ENCODE measurements at places on chromosomes 1 and 21.

GRCh38 chr1:63320022-63320721, 2.2 kb upstream of the FOXD3 start:
- DNase-seq: no peak

GRCh38 chr1:39955547-39956539, 898 bp downstream of the MFSD2A start:
- DNase-seq: no peak

DNA sequence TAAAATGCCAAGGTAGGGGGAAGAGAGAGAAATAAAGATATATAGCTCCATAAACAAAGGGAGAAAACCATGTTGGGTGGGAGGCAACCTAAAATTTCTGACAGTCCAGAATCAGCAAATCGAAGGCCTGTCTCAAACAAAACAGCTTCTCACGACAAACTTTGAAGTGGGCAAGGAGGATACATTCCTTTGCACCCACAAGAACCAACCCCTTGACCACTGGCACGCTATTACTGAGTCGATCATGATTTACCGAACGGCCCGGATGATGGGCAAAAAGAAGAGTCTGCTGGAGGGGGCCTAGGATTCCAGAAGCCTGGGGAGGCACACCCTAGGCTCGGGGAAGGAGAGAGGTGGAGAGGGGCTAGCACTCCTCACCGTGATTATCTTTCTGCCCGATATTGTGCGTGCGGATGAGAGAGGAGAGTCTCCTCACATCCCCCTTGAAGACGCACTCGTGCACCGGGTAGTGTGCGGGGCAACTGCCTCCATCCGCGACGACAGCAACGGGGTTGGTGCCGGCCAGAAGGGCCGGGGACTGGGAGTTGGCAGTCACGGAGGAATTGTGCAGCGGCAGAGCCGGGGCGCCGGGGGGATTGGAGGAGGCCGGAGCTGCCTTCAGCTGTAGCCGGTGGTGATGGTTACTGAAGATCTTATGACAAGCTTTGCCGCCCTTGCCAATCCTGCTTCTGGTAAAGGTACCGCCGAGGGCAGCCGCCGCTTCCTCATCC, 756 bp downstream of the ANKRD13C start:
- peak; percentile 11 for DNase-seq

GRCh38 chr1:178490136-178490535, 6.6 kb downstream of the CLEC20A start:
- no peak for DNase-seq

DNA sequence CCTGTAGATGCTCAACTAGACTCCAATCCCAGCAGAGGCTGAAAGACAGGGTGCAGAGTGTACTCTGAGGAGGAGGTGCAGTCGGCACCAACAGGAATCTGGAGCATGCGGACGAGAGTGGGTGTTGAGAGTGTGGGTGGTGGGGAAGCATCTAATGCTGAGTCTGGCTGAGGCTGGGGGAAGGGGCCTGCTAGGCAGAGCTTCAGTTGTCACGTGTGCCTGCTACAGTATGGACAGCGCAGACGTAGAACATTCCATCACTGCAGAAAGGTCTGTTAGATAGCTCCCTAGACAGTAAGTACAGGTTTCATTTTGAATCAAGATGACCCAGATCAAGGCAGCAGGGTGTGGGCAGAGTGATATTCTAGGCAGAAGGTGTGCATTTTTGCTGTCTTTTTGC, 23.1 kb downstream of the SNAP47 start:
- DNase-seq: no peak

GRCh38 chr1:222314839-222315238, 233.1 kb downstream of the HHIPL2 start:
- DNase-seq: no peak

- no peak for DNase-seq
Measured at GRCh38 chr21:45598109-45598508, 45.4 kb upstream of the PCBP3 start.

DNA sequence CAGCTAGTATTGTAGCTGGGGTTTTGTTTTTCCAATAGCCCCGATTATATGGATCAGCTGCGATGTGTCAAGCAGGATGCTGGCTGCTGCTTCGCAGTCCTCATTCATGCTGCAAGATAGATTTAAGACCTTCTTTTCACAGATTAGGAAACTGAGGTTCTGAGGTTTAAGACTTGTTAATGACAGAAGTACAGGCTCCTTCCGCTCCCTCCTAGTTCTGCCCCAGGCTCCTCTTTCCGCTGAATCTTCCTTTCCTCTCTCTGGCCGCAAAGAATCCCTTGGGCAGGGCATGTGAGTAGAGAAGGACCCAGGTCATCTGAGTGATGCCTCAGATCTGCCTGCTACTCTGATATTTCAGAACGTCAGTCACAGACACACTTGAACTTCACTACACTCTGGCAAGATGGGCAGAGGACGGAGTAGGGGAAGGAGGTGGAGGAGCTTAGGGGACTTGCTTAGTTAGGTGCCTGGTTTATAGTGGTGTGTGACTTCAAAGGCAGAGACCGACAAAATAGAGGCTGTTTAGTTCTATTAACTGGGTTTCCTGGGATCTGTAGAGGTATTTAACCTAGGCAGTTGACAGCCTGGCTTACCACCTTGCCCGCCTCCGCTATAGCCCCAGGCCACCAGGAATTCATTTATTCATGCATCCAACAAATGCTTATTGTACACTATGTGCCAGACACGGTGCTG, 4.2 kb downstream of the IGSF21 start:
- DNase-seq: no peak

DNA sequence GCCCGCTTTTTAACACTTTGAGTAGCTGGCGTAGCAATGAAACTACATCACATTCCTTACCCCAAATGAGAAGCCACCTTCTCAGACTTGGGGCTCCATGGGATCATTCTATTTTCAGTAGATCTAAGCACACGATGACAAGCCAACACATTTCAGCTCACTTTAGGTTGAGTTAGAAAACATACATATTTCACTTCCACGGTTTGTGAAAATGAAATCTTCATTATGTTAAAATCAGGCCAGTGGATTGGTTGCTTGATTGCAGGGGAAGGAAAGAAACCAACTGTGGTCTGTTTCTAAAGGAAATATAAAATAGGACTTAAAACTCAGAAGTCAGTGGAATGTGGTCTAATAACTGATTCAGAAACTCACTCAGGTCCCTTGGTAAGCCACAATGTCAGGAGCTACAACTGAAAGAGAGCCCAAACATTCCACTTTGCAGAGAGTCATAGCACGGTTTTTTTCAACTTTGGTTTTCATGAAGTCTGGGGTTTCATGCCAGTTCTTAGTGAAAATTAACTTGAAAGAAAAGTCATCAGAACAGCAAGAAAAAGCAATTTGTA, 82.3 kb upstream of the TIAM1 start:
- DNase-seq: no peak

GRCh38 chr1:155932081-155932480, 2.1 kb downstream of the KHDC4 start:
- DNase-seq: no peak

DNA sequence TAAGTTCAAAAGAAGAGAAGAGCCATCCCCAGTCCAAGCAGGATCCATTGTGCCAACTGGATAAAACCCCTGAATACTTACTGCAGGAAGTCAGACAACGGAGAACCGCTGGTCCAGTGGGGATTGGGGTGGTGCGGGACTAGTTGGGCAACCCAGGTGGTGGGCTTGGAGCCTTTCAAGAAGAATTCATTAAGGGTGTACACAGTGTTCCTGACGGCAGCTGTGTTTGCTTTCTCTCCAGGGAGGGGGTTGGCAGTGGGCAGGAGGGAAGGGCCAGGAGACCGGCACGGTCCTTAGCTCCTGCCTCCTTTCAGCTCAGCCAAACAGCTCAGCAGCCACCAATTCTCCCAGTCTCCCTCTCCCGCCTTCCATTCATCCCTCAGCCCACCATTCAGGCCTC, 7.1 kb upstream of the CDK18 start:
- DNase-seq: no peak

DNA sequence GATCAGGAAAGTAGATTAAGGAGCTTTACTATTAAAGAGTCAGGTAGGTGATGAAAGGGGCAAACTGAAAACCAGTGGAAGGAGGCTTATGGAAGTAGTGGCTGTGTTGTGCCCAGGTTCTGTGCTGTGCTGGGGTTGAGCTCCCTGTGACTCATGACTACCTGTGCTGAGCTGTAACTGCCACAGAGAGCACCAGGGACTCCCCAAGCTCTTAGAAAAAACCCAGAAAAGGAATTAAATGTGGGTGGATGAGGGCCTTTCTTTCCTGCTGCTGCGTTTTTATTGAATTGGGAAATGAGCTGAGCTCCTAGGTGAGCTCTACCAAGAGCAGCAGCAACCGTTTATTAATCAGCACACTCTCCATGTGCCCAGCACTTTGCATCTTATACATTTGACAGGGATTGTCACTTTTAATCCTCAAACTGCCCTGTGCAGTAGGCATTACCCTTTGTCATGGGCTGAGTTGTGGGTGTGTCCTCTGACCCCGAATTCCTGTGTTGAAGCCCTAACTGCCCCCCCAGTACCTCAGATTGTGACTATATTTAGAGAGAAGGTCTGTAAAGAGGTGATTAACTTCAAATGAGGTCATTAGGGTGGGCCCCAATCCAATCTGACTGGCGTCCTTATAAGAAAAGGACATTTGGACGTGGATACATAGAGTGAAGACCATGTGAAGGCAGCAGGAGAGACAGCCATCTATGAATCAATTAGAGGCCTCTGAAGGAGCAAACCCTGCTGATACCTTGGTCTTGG, 65.4 kb downstream of the AK4 start:
- no peak for DNase-seq

DNA sequence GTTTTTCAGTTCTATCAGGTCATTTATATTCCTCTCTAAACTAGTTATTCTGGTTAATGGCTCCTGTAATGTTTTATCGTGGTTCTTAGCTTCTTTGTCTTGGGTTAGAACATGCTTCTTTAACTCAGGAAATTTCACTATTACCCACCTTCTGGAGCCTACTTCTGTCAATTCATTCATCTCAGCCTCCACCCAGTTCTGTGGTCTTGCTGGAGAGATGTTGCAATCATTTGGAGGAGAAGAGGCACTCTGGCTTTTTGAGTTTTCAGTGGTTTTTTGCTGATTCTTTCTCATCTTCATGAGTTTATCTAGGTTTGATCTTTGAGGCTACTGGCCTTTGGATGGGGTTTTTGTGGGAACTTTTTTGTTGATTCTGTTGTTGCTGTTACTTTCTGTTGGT, 213.0 kb downstream of the BRINP2 start:
- DNase-seq: no peak

- DNase-seq: no peak
Measured at GRCh38 chr1:195958131-195958530, 650.1 kb downstream of the KCNT2 start.

DNA sequence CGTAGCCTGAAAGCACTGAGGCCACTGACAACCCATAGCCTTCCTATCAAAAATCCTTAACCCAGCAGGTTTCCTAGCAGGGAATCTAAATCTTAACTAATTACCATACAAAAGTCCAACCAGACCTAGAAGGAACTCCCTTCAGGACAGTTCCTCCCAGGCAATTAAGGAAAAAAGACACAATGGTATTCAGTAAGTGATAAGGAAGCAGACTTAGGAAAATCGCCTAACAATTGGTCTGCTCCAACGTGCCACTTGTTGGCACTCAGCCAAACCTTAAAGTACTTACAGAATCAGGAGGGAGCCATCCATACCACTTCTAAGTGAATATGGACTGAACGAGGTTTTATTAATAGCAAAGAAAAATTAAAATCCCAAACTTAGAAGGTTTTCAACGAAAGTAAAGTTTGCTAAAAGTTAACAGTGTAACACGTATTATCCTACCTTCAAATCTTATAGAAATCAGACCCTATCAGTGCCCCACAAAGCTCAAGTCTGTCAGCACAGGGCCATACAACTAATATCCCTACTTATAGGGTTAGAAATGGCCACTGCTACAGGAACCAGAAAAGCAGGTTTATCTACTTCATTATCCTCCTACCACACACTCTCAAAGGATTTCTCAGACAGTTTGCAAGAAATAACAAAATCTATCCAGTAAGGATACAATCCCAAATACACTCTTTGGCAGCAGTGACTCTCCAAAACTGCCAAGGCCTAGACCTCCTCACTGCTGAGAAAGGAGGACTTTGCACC, 29.0 kb downstream of the SPATA6 start:
- no peak for DNase-seq

DNA sequence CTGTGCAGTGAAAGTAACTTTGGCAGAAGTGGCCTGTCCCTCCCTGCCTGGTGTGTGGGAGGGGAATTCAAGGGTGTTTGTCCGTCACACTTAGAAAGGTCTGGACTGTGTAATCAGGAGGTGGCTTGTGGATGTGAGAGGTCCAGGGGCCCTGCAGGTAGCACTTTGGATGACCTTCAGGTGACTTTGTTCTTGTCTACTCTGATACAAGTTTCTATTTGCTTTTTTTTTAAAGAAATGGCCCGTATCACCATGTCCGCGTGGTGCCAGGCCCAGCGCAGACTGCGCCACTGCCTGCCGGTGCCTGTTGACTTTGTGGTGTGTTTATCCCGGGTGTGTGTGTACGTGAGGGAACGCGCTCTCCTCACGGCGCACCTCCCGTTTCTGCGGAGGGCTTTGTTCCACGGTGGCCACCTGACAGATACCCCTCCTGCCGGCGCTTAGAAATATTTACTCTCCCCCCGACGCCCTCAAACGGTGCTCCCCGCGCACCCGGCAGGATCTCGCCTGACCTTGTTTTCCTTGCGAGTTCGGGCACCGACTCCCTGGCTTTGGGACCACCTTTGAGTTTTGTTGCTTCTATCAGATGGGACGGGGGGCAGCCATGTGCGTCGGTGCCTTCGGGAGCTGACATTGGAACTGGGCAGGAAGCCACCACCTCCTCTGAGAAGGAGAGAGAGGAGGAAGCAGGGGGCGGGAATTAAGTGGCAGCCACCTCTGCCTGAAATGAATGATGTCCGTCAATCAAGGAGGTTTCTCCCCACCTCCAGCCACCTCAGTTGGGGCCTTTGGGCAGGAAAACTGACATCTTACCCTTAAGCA, 119.4 kb downstream of the PRDM16 start:
- no peak for DNase-seq

DNA sequence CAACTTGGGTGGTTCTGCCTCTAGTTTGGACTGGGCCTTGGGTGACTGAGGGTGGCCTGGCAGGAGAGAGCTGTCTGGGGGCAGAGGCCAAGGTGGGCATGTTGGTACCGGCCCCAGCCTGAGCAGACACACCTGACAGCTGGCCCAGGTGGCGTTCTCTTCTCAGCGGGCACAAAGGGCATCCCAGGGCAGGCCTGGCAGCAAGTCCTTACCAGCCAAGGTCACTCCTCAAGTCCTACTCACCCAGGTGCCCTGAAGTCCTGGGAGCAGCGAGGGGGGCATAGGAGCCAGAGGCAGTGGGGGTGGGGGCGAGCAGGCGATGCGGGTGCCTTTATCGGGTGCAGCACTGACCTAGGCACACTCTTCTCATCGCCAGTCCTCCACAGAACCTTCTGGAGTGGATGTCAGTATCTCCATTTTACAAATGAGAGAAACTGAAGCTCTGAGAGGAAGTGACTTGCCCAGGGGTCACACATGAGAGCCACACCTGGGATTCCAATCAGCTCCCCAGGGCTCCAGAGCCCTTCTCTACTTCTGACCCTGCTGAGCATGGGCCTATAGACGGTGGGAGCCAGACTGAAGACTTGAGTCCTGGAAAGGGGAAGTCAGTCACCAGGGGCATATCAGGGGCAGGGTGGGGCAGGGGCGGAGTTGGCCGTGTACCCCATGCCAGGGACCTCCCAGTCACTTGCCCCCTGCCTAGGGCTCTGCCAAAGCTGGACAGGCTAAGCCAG, 587 bp upstream of the SLC25A34 start:
- no peak for DNase-seq
